ENCODE measurements at places on chromosomes 12 and 14. TPM values are rescaled to one million over a fixed set of nuclear protein-coding genes. Genes with fewer than 3 reads are reported as not detected.

DNA sequence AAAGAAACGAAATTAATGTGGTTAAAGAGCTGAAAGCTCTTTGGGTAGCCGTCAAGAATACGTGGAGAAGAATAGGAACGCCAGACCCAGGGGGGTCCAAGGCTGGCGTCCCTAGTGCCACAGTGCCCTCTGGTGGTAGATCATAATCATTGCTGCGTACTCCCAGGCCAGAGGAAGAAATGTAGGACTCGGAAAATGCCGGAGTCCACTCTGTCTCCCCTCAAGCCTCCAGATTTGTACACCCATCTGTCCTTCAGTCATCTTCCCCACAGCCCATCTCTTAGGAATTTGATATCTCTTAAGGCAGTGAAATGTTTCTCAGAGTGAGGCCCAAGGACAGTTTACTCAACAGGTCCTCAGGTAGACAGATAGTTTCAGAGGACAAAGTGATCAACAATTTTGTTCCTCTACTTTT is 25.4 kb upstream of the PLEKHG6 start:
- DNase-seq: peak; percentile 78

GRCh38 chr14:75667099-75667765 is 6.2 kb downstream of the TTLL5 start:
- no peak for DNase-seq

DNA sequence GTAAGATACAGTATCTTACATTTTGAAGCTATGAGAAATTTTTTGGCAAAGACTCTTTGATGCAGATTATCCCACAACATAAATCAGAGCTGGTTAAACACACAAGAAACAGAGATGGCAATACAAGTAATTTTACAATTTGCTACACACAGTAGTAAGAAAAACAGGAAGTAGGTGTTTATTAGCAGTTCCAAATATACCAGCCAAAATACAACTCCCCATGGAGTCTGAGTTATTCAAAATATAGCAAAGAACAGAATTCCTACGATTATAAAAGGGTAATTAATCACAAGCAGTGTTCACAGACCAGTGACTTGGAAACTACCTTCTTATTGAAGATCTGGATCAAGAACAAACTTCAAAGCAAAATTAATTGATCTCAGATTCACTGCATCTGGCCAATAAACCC is 83.9 kb downstream of the BMP4 start:
- no peak for DNase-seq

DNA sequence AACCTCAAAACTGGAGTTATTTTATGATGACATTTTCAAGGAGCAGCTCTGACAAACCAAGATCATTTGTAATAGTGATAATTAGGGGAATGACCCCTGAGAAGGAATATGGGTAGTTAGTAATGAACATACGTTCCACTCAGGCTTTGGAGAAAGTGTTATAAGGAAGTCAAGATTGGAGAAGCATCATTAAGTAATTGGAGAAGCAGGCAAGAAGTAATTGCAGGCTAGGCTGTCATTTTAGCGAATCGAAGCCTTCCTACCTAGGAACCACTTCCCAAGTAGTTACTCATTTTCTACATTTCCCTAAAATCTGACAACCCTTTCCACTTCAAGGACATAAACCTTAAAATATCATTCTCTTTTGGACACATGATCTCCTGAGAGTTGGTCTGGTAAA is 1.2 kb downstream of the EDDM3B start:
- no peak for DNase-seq

GRCh38 chr14:99571303-99571986 is 32.6 kb downstream of the CCDC85C start:
- DNase-seq: no peak

- DNase-seq: peak; percentile 49
Observed at GRCh38 chr12:57632073-57632957, 686 bp downstream of the B4GALNT1 start.

GRCh38 chr12:47742253-47742825 is 16.3 kb downstream of the RAPGEF3 start:
- no peak for DNase-seq

DNA sequence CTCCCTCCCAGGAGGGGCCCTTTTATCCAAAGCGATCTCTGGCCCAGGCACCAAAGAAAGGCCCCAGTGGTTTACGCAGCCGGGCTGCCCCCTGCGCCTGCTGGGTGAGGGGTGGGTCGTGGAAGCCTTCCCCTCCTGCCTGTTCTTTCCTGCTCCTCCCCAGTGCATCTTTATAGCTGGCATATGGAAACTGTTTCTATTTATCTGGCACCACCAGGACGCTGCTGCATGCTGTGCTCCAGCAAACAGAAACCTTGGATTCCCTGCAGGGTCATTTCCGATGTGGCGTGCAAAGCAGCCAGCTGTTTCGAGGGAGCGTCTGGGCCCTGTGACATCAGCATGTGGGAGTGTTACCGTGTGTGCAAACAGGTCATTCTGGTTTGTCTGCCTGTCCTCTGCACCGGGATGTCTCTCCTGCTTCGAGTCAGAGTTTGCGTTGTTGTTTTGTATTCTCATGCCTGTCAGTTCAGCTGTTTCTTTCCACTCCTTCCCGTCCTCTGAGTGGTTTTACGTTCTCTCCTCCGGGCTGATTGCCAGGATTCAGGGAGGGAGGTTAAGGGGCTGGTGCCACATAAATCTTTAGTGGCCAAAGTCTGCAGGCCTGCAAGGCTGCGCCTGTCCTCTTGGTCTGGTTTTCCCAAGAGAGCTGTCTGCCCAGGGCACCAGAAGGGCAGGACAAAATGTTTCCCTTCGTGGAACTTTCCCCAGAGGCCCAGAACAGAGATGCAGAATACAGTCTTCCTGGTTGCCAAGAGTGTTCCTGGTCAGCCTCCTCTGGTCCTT is 24.6 kb downstream of the TPCN1 start:
- DNase-seq: peak; percentile 84

- DNase-seq: peak; percentile 78
Observed at GRCh38 chr12:95739561-95740313, 50.8 kb downstream of the NTN4 start.

GRCh38 chr14:57287745-57288144 is 19.0 kb downstream of the AP5M1 start:
- no peak for DNase-seq

GRCh38 chr14:102538602-102539543 is 29.3 kb upstream of the ANKRD9 start:
- DNase-seq: no peak

GRCh38 chr12:79925492-79925891 is 9.4 kb downstream of the PPP1R12A start:
- no peak for DNase-seq

The ACVRL1 gene
- 53.6 TPM for total RNA-seq

The PRB2 gene
- total RNA-seq: not detected

Data from aorta (tissue), 5 donors.